ENCODE measurements at places on chromosomes 1 and 21.
A peak's percentile ranks its signal among the peaks of the same experiment; 100 is the strongest.

DNA sequence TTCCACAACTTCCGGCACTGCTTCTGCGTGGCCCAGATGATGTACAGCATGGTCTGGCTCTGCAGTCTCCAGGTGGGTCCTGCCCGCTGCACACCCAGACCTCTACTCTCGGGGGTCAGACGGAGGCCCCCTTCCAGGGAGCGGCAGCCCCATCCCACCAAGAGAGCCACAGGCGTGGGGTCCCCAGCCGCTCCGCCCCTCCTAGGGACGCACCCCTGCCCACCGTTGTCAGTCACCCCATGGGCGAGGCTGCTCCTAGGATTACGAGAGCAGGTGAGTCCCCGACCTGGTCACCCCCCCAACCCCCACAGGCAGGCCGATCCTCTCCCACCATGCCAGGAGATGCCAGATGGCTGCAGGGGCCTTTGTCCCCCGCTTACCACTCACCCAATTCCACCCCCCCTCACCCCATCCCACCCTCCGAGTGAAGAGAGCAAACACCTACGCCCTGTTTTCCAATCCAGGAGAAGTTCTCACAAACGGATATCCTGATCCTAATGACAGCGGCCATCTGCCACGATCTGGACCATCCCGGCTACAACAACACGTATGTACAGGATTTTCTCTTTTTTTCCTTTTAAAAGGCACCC is 107.0 kb downstream of the PDE9A start:
- peak; percentile 16 for ATAC-seq

- no peak for ATAC-seq
Observed at GRCh38 chr1:55321942-55322341, 106.8 kb upstream of the USP24 start.

GRCh38 chr1:55827350-55827749 is 612.2 kb upstream of the USP24 start:
- no peak for ATAC-seq

GRCh38 chr1:5947978-5948680 is 44.1 kb downstream of the NPHP4 start:
- ATAC-seq, result no peak

DNA sequence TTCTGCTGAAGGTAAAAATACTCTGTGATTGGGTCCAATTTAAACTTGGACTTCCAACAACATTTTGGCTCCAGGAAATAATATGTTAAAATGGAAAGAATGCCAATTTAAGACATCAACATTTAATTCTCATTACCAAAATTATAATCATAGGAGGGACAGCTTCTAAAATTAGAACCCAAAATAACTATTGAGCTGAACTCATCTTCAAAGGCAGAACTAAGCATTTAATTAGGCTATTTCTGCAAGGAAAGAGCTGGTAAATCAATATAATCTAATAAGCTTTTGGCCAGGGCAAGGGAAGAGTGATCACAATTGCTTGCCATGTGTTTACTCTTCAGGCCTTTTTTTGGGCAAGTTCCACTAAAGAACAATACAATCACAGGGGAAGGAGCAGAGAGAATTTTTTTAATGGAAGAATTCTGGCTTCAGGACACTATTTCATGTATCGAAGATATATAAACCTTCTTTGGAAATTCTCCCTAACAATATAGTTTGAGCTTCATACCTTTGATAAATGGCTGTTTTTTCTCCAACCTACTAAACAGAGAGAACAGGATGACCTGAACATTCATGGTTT is 133.1 kb upstream of the PTBP2 start:
- ATAC-seq, result no peak

DNA sequence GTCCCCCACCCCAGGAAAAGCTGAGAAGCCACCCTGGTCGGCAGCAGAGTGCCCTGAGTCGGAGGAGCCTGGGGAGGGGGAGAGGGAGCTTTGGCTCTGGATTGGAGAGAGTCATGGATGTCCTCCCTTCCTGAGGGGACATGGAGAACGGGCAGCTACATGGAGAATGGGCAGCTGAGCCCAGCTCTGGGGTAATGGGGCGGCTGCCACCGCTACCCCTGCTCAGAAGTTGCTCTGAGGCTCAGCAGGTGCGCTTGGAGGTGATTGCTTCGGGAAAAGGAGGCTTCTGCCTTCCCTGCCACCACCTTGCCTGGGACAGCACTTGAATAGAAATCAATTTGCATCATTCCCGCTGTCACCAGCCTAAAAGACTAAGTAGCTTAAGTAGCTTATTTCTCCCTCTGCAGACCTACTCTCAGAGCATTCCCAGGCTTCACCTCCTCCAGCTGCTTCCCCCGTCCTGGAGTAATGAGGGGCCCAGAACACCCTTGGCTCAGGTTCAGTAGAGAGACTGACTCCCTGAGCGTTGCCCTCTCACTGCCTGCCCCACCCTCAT is 8.3 kb downstream of the DISP3 start:
- ATAC-seq, result no peak

- no peak for ATAC-seq
Observed at GRCh38 chr1:170927955-170928840, 7.1 kb upstream of the MROH9 start.

DNA sequence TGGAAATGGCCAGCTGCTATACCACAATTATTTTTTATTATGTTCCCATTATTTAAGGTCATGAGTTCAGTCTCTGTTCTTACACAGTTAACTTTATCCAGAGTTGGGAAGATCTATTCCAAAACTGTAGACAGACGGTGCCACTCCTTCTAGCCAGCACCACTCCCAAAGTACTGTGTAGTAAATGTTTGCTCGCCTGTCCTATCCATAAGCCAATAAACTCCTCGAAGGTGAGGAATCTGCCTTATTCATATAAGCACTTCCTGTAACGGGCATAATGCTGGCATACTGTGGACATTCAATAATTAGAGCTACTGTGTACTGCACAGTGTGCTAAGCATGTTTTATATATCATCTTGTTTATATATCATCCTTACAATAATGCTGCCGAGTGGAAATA is 26.1 kb upstream of the STMN1 start:
- ATAC-seq, result no peak

GRCh38 chr1:209646558-209646957 is 5.7 kb downstream of the LAMB3 start:
- ATAC-seq, result no peak

DNA sequence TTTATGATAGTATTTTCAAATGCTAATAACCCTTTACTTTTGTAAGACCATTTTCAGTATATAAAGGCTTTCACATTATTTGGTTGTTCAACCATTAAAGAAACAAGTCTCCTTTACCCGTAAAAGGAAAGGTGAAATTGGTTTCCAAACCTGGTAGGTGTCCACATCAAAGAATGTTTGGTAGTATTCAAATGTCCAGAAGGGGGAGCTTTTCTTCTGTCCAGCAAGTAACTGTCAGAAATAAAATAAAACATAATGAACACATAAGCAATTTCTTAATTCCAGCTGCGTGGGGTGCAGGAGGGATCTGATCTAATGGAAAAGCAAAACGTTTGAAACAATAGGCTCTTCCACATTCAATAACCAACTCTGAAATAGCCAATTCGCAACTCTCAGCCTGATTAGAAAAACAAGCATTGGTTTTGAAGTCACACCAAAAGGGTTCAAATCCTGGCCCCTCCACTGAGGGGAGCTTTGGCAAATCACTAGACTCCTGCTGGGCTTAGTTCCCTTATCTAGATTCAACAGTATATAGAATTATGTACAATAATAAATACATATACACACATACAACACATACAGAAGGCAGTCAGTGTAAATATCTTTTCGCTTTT is 11.0 kb downstream of the YIPF1 start:
- no peak for ATAC-seq

DNA sequence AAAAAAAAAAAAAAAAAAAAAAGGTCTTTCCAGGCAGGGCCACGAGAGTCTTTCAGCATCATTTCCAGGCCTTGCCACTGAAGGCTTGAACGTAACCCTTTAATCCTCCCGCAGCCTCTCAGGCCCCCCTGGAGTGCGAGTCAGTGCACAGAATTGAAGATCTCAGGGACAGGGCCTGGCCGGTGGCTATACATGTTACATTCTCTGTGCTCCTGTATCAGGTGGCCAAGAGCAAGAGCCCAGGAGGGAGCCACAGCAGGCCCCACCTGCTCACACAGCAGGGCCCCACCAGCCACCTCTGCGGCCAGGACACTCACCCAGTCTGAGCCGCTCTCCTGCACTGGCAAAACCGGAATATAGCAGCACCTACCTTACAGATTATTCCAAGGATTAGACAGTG is 34.1 kb upstream of the SLC25A33 start:
- no peak for ATAC-seq

DNA sequence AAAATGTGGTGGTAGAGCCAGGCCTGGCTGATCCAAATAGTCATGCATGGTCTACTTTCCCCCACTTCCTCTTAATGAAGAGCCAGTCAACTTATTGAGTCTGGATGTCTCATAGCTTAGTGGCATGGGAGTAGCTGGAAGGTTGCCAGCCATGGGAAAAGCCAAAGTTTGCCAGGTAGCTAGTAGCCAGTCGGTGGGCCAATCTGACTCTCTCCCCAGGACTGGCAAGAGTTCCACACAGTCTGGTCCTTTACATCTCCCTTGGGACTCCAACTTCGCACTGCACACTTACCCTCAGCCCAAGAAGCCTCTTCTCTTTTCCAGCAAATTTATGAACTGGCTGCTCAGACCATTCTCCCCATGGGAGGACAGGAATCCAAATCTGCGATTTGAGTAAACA is 8.3 kb downstream of the WARS2 start:
- no peak for ATAC-seq

GRCh38 chr1:17065666-17066065 is 11.8 kb upstream of the SDHB start:
- ATAC-seq, result no peak

GRCh38 chr1:194004146-194004545 is 817.7 kb upstream of the B3GALT2 start:
- ATAC-seq, result no peak

DNA sequence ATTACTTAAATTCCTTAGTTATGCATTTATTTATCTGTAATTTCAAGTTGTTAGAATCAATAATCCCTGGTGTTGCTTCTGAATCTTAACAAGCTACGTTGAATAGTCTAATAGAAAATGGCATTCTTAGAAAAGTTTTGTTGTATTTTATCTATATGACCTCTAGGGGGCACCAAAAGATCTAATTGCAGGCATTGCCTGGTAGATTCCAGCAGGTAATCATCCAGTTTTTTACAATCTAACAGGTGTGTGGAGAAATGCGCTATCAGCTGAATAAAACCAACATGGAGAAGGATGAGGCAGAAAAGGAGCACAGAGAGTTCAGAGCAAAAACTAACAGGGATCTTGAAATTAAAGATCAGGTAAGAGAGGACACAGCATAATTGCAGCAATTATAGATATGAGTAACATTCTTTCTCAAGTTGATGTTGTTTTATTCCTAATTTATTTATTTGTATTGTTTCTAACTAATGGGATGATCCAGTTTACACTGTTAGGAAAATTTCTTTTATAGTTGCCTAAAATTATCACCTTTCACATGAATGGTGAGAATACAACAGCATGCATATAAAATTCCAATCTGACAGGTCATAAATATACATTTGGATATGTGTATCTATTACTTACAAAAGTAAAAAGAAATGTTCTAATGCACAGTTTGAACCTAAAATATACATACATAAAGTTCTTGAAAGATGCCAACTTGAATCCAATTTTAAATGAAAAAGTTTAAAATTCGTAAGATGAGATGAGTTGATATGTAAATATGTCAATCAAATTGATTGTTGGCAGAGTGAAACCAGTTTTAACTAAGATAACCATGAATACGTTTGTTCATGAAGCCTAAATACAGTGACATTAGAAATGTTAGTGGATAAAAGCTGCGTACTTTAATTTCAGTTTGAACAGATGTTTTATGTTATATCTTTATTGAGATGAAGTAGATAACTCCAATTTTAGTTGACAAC is 88.4 kb downstream of the SDCCAG8 start:
- ATAC-seq, result no peak

GRCh38 chr1:59733443-59734141 is 81.2 kb upstream of the HOOK1 start:
- ATAC-seq, result no peak

DNA sequence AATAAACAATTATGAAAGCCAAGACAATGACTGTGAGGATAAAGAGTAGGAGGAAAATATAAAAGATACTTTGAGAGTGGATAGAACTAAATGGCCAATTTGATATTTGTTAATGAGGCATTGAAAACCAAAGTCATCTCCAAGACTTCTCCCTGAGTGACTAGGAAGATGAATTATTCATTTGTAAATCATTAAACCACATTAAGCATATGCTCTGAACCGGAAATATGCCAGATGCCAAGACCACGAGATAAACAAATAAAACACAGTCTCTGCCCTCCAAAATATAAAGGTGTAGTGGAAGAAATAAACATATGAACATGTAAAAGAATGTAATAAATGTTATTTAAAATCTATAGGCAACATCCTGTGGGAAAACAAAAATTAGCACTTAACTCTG is 78.8 kb downstream of the MRPL39 start:
- ATAC-seq, result no peak

DNA sequence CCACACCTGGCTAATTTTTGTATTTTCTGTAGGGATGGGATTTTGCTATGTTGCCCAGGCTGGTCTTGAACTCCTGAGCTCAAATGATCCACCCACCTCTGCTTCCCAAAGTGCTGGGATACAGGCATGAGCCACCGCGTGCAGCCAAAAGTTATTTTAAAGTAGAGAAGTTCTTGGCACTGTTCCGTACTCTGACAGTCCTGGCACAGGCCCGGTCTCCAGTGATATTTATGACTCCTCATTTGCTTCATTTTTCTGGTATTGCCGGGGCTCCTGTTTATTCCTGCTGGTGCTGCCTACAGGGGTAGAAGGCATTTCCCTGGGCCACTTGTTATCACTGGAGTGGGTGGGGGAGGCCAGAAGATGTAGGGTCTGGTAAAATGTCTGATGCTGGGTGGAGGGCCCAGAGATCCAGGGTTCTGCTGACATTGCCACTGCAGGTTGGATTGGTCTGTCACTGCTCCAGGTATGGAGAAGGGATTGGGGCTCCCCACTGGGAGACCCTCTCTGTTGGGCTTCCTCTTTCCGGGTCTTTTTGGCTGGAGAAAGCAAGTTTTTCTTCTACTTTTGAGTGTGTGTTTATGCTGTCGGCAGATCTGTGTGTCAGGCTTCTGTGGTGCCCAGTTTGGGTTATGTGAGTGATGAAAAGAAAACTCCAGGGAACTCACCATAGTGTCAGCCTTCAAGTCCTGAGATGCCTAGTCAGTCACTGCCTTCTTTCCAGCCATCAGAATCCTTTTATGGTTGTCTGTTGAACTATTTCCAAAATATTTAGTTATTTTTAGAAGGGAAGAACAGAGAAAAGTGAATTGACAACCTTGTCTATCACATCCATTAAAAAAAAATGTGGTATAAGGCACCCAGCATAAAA is 4.5 kb downstream of the MROH7 start:
- no peak for ATAC-seq

DNA sequence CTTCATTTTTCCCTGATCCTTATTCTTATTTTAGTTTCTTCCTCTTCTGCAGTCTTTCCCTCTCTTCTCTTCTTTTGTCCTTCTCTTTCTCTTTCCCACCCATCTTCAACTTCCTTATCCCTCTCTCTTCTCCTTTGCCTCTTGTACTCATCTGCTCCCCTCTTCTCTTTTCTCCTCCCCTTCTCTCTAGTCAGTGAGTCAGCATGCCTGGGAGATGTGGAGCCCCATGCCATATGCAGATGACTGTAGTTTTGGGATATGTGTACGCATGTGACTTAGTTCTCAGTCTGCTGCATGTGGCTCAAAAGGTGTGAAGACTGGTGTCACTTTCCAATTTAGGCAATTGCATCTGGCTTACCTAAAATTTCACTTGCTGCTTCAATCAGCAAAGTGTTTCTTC is 10.4 kb downstream of the DNAJC6 start:
- no peak for ATAC-seq

- ATAC-seq, result peak; percentile 65
Observed at GRCh38 chr1:248924696-248925532, 18.9 kb downstream of the PGBD2 start.
